ENCODE measurements at places on chromosomes 3 and 15.

DNA sequence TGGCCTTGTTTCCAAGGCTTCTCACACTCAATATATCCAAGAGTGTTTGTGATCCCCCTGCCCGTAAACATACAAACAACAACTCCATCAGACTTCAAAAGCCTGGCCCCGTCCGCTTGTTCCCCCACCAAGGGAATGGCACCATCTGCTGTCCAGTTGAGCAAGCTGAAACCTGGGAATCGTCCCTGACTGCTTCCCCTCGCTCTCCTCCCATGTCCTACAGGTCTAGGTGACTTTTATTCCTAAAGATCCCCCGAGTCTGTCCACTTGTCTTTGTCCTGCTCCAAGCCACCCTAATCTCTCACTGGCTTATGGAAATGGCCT, 27.9 kb upstream of the FAM174B start:
- no peak for DNase-seq

DNA sequence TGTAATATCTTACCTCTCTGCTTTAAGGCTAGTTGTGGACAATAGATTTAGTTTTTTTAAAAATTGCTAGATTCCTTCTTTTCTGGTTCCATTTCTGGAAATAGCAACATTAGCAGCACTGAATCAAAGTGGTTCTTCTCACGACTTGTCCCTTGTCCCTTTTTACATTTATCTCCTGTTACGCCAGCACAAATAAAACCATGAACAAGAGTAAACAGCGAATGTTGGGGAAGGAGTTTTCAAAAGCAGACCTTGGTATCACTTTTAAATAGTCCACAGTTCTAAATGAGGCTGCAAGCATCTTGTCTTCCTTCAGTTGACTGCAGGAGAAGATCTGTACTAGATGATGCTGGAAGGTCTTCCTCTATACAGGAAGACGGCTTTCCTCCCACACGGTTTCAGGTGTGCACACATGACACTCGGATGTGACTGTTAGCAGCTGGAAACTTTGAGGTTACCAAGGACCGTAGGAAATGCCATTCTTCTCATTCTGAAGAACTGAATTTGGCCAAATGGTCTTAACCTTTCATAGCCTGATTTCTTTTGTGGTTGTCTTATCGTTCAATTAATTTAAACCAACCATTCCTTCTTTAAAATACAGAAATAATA, 251.0 kb upstream of the ICE2 start:
- DNase-seq: peak; percentile 55

GRCh38 chr3:132161608-132162007, 126.8 kb upstream of the CPNE4 start:
- no peak for DNase-seq

GRCh38 chr3:30548600-30548999, 57.8 kb upstream of the TGFBR2 start:
- DNase-seq: no peak

GRCh38 chr3:191975936-191976335, 515.0 kb downstream of the PYDC2 start:
- DNase-seq: no peak

- no peak for DNase-seq
These were observed 14.9 kb downstream of the KBTBD12 start for GRCh38 chr3:127929818-127930413.

GRCh38 chr15:81098861-81099651, 35.0 kb upstream of the CFAP161 start:
- DNase-seq: no peak

DNA sequence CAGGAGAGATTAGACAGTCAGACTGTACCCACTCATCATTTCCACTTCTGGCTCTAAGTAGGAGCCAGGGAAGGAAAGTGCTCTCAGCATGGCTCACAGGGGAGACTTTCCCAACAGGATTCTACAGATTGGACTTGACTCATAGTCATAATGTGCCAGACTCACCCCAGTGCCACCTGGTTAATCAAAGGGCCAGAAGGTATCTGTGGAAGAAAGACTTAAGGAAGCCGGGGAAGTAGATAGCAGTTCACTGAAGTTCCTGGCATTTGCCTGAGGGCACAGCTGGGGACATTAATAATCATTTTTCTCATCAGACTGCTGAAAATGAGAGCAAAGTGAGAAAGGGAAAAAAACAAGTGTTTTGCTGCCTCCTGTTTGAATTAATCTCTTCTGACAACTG, 717.5 kb downstream of the TUSC7 start:
- no peak for DNase-seq

GRCh38 chr15:62445244-62445643, 280.2 kb upstream of the C2CD4B start:
- DNase-seq: no peak

GRCh38 chr3:107103786-107104185, 273.5 kb upstream of the CCDC54 start:
- DNase-seq: no peak

- no peak for DNase-seq
These were observed 11.0 kb upstream of the RAP2B start for GRCh38 chr3:153150991-153151390.

DNA sequence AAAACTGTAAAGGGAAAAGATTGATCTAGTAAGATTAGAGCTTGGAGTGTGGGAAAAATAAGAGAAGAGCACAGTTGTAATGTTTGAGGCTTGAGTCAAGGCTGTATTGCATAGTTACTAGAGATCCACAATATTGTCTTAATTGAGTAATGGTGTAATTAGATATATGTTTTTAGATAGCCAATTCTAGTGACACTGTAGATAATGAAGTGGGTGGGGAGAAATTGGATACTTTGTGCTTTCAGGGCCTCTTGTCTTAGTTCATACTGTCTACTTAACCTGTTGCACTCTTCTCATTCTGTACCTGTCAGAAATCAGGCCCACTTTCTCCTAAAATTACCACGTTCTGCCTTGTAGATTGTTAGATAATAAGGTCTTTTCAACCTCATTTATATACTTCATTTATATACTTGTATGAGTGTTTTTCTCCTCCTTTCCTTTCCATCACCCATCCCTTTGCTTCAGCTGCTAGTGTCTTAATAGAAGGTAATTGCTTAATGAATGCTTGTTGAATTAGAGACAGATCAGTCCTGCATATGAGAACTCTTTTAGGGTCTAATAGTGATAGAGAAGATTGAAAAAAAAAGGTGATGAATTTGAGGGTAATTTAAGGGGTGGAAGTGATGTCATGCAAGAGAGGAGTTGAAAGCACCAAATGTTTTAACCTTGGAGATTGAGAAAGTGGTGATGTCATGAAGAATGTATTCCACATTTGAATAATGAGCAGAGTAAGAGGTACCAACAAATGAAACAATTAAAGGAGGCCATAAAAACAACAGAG, 32.0 kb downstream of the PIK3CA start:
- DNase-seq: no peak

GRCh38 chr3:195907684-195907933, 742 bp downstream of the TNK2 start:
- no peak for DNase-seq

GRCh38 chr15:77097248-77097721, 26.4 kb upstream of the TSPAN3 start:
- DNase-seq: no peak

GRCh38 chr3:50674349-50675178, at the start of gene DOCK3:
Gene DOCK3 (plus strand): TSS chr3:50674927. CDS start chr3:50675264, 337 bp downstream.
- DNase-seq: peak; percentile 44

DNA sequence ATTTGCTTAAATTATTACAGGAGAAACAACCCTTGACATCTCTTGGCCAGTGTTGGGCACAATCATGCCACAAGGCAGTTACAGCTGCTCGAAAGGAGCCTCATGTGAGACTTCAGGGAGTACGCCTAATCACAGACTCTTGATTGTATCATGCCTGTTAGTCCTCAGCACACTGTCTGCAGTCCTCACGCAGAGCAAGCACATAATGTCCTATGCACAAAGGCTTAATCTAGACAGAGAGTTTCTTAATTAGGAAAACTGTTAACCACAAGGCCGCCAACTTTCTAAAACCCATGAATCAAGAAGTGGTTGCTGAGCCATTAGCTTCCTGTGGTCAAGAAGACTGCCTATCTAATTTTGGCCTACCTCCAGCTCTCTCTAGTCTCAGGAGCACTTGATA, 172.0 kb downstream of the UNC13C start:
- no peak for DNase-seq

DNA sequence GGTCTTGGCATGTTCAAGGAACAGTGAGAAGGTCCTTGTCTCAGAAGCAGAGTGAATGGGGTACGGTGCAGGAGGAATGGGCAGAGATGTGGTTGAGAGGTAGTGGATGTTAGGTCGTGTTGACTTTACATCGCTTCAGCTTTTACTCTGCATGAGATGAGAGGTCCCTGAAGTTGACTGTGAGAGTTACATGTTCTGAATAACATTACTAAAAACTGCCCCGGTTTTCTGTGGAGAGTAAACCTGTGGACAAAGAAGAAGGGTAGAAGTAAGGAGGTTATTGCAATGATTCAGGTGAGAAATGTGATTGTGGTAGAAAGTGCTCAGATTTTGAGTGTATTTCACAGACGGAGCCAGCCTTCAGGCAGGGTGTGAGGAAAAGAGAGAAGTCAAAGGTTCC, 105.6 kb downstream of the ARNT2 start:
- no peak for DNase-seq

- no peak for DNase-seq
These were observed 84.4 kb downstream of the PGPEP1L start for GRCh38 chr15:98923171-98923570.

GRCh38 chr3:81245043-81245442, 516.4 kb downstream of the GBE1 start:
- no peak for DNase-seq

- no peak for DNase-seq
These were observed 84.9 kb upstream of the CLDN18 start for GRCh38 chr3:137925080-137925479.

DNA sequence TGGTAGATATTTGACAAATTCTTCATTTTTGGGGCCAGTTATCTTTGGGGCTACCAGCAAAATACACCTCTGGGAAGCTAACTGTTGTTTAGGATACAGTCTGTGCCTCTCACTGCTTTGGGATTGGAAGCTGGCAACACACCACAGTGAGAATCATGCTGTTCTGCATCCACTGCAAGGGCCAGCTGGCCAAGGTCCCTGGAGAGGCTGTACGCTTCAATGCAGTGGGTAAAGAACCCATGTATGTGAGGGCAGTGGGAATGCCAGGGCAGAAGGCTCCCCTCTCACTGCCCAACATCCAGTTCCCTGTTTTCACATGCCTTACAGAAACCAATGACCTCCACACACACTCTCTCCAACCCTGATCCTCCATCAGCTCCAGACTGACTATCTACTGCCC, 20.1 kb downstream of the ZDHHC3 start:
- DNase-seq: no peak

- no peak for DNase-seq
These were observed 137.5 kb upstream of the CCNL1 start for GRCh38 chr3:157297328-157297915.

GRCh38 chr3:55333046-55333445, 154.1 kb downstream of the WNT5A start:
- DNase-seq: no peak

- no peak for DNase-seq
These were observed 16.4 kb upstream of the FURIN start for GRCh38 chr15:90851940-90852339.

DNA sequence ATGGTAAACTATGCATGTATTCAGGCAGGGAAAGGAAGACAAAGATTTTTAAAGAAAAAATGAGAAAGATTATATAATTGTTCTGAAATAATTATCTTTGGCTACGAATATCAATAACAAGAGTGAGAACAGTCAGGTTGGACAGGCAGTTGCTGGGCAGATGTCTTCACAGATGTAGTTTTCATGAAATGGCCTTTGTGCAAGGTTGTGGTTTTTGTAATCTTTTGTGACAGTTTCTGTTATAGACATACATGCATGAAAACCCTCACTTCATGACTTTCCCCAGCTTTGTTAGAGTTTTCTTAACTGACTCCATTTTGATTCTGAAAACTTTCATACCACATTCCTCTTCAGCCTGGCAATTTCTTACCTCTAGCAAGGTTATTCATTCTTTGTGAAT, 34.9 kb upstream of the SLC25A36 start:
- no peak for DNase-seq

GRCh38 chr3:120820748-120821147, 78.2 kb downstream of the GTF2E1 start:
- DNase-seq: no peak

- DNase-seq: no peak
These were observed 109.5 kb upstream of the ABHD17C start for GRCh38 chr15:80585544-80586018.

GRCh38 chr3:14699643-14700042, 24.7 kb downstream of the C3orf20 start:
- no peak for DNase-seq

DNA sequence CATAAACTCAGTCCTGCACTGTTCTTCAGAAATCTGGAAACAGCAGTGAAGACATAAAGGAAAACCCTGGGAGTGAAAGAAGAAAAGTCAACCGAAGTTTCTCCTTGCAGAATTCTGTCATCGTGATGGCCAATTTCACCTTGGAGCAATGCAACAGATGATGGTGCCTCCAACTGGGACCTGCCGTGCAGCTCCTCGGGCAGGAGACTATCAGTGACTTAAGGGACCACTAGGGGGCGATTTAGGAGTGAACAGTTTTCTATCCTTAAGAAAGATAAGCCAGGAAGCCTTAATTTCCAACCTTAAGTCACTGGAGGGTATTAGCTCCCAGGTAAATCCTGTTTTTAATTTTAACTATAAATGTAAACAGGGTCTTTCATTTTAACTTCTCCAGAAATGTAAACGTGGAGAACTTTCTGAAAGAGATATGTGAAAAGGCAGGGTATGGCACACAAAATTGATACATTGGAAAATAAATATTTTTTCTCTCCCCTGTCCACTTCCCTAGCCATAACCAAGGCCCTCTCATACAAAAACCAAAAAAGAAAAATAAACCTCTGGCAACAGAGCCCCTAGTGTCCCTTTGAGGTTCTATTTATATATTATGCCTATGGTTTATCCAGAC, 116.3 kb downstream of the PDZRN3 start:
- DNase-seq: no peak

- no peak for DNase-seq
These were observed 23.9 kb downstream of the ILDR1 start for GRCh38 chr3:121998030-121998580.

- DNase-seq: no peak
These were observed 60.8 kb downstream of the RUBCN start for GRCh38 chr3:197675951-197676350.

DNA sequence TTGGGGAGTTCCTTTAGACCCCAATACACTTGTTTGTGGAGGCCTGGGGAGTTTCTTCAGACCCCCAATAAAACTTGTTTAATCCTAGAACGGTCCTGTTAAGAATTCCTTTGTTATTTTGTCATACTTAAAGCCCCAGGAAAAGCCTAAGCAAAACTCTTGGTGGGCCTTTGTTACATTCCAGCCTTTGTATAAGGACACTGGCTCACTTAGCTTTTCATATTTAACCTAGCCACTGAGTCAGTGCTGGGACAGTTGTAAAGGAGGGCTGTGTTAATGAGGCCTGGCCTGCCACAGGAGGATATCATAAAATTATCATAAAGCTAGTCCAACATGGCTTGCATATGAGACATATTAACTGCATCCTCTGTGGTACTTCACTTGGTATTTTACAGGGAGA, 760.1 kb downstream of the ZNF385D start:
- DNase-seq: no peak
